ENCODE measurements at places on chromosomes 13 and 19.

DNA sequence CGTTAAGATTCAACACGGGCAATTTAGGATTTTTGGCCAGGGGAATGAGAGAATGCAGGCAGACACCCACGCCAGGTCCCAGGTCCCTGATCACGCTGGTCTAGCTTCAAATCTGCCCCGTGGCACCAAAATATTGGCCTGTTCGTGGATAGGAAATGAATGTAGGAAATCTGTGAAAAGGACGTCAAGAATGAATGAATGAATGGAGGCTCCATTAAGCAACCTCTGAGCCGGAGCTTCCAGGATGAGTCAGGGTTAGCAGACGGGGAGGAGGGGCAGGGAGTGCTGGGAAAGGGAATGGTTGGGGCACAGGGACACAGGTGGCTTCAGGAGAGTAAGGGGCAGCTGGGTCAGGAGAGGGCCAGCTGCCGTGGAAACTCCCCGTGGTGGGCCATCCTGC is 4.2 kb downstream of the SULT2B1 start:
- DNase-seq: peak; percentile 51

- DNase-seq: no peak
Measured at GRCh38 chr19:17337675-17338432, 501 bp downstream of the GTPBP3 start.

DNA sequence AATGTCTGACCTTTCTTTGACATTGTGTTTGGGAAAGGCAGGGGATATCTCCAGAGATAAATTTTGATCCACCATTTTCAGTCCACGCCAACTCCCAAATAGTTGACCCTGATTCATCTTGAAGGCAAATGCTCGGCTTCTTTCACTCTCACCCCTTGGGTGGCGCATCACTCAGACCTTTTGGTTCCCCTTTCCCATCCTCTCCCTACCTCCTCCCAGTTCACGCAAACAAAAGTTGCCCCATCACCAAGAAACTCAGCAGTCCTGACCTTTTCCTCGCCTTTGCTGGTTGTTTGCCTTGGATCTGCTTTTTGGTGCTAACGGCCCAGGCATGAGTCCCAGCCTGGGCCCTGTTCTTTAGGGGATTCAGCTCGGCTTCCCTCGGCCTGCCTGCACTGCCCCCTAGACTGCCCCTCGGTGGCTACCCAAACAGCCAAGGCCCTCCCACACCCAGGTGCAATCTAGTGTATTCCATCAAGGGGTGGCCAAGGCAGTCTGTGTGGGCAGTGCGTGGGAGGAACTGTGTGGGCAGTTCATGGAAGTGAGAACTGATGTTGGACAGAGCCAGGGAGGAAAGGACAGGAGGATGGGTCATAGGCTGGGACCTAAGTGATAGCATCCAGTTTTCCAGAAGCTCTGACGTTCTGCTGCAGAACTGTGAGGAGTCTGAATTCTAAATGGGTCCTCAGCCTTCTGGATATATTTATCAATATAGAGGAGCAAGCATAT is 255.7 kb downstream of the DLEU7 start:
- DNase-seq: no peak

- DNase-seq: no peak
Measured at GRCh38 chr13:49098771-49099512, 121.2 kb upstream of the MLNR start.

GRCh38 chr13:92768602-92769001 is 458.0 kb upstream of the GPC6 start:
- no peak for DNase-seq

DNA sequence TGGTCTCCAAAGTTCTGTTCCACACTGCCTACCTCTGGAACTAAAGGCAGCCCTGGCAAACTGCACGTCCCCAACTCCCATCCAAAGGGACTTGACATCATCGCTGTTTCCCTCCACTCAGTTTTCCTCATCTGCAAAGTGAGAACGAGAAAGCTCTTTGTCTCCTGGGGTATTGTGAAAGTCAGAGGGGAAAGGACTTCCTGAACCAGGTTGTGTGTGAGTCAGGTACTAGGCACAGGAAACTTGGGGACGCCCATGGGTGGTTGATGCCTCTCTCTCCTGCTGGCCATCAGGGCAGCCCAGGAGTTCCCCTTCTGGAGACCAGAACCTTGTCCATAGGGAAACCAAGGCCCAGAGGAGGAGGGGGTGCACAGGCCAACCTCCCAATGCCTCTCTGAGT is 4.7 kb downstream of the CRLF1 start:
- DNase-seq: no peak

DNA sequence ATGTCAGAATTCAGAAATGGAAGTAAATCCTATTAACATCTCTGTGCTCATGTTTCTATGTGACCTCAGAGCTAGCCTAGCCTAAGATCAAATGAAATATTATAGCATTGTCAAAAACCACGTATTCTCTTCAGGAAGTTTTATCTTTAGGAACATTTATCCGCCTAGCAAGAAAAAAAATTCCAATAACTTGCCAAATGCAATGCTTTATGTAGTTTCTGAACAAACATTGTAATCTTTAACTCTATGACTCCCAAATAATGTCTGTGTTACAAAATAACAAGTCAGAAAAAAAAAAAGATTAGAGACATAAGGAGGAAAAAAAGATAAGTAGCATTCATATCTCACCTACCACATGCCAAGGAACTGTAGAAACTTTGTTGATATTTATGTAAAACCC is 18.4 kb upstream of the IPO5 start:
- no peak for DNase-seq

- DNase-seq: no peak
Measured at GRCh38 chr19:2721570-2722540, 683 bp upstream of the DIRAS1 start.
